ENCODE measurements at places on chromosomes 7 and 10. TPM values are rescaled to one million over a fixed set of nuclear protein-coding genes. Genes with fewer than 3 reads are reported as not detected.
A peak's percentile ranks its signal among the peaks of the same experiment; 100 is the strongest.

Gene MALRD1
- not detected for polyA plus RNA-seq

Gene TRIM24
- polyA plus RNA-seq = 5.4 TPM

Gene ALOX5
- polyA plus RNA-seq = not detected

- DNase-seq = no peak
These were observed 544.1 kb downstream of the AUTS2 start for GRCh38 chr7:70142247-70142932.

DNA sequence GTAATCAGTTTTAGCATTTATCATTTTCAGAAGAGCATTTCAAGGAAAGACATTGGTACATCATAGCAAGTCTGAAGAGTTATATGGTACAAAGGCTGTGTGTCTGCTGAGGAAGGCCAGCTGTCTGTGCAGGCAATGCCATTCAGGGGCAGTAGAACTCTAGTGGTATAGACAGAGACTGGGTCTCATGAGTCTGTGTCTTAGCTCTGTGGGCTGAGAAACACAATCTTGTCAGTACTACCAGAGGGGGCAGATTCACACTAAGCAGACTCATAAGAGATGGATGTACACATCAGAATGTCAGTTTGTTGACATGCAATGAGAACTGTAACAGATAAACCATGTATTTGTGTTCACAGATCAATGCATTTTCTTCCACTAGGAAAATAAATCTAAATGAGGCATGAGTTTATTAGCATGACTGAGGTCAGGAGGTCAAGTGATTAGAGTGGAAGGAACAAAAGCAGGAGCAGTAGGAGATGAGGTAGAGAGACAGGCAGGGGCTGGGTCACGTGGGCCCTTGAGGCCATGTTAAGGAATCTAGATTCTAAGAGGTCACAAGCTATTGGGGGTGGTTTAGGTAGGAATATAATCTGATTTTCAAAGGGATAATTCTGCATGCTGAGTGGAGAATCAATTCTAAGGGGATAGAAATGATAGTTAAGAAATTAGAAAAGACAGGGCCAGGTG is 7.5 kb upstream of the GGCT start:
- no peak for DNase-seq

DNA sequence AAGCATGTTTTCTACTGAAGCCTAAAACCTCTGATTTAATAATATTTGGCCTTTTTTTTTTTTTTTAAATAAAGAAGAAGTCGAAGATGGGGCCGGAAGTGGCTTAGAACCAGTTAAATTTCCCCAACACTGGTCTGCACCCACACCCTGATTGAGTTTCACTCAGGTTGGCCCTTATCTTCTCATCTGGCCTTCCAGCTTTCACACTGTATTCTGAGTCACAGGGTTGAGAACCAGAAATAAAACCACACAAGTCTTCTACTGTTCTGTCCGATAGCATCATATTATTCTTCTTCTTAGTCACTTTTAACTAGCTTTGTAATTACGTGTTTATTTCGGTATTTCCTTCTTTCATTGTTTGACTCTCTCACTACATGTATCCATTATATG is 9.9 kb downstream of the ZNF365 start:
- peak; percentile 82 for DNase-seq

GRCh38 chr10:20004087-20004523 is 187.9 kb downstream of the PLXDC2 start:
- no peak for DNase-seq

GRCh38 chr7:43302773-43303460 is 190.5 kb downstream of the HECW1 start:
- DNase-seq = no peak

- no peak for DNase-seq
These were observed at the start of gene KMT2C for GRCh38 chr7:152435384-152436110. TSS of gene KMT2C (minus strand) at chr7:152436003. CDS start at chr7:152435786, 217 bp downstream.

GRCh38 chr7:2607122-2607922 is 24.5 kb upstream of the TTYH3 start:
- no peak for DNase-seq

DNA sequence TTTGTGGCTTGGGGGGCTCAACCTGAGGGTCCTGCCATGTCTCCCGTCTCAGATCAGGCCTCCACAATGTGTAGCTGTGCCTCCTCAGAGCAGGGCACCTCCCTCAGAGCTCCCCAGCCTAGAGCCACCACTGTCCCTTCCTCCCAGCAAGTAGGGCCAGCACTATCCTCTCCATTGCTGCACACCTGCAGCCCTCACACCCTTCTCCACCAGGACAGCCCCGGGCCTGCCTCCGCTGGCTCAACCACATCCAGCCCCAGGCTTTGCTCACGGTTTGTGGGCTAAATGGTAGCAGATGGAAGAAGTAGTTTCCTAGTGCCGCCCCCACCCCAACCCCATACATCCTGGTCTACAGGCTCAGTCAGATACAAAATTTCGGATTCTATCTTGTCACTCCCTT is 10.1 kb downstream of the NFKB2 start:
- no peak for DNase-seq

- no peak for DNase-seq
These were observed 76.5 kb downstream of the ARL5B start for GRCh38 chr10:18735711-18736110.

- DNase-seq = peak; percentile 47
These were observed 2.8 kb upstream of the DEPP1 start for GRCh38 chr10:44981172-44982113.

DNA sequence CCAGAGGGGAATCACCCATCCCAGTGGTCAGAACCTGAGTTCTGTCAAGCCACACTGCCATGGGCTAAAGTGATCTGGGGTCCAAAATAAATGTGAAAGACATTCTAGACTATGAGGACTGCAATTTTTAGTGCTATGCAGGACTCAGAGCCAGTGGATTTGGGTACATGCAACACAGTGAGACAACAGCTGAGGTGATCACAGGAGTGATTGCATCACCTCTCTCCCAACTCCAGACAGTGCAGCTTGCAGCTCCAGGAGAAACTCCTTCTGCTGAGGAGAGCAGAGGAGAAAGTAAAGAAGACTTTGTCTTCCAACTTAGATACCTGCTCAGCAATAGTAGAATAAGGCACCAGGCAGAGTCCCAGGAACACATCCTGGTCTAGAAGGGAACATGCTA is 682.0 kb upstream of the POT1 start:
- no peak for DNase-seq

Measured in BJ (cell line).